ENCODE measurements at places on chromosomes 12 and 14.

DNA sequence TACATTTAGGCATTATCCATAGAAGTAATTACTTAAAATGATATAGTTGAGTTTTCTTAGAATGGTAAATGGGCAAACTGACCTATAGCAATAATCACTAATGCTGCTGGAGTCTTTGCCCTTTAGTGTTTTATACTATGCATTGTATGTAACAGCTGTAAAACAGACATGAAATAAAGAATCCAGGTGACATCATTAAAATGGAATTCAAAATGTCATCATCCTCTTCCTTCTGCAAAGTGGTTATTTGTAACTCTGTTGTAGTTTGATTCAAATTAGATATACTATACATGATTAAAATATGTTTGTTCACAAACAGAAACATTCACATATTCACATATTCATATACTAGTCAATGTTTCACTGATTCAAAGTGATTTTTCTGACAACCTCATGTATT is 598.8 kb downstream of the SLC16A7 start:
- no peak for DNase-seq

GRCh38 chr12:109105176-109105575 is 7.8 kb downstream of the UNG start:
- no peak for DNase-seq

- no peak for DNase-seq
Observed at GRCh38 chr12:948238-948637, 1.3 kb downstream of the RAD52 start.

DNA sequence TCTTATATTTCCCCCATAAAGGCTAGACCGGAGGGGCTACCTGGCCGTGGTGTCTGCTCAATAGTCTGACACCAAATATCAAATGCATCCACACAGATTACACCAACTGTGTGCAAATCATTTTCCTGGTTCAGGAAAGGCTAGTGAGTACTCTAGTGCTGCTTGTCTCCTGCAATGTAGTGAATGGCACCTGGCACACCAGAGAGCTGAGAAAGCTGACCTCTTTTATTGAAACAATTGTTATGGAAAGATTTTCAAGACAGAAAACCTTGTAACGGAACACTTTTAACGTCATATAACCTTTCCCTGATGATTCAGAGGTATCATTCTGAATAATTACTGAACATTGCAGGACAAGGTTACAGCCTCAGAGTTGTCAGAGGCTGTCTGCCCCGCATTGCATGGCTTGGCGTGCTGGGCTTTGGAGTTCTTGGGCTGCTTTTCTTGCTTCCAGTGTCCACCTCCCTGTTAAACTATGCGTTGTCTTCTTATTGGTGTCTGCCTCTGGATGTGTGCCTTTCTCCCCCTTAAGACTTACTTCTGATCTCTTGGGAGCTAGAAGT is 40.7 kb upstream of the HDAC7 start:
- no peak for DNase-seq

DNA sequence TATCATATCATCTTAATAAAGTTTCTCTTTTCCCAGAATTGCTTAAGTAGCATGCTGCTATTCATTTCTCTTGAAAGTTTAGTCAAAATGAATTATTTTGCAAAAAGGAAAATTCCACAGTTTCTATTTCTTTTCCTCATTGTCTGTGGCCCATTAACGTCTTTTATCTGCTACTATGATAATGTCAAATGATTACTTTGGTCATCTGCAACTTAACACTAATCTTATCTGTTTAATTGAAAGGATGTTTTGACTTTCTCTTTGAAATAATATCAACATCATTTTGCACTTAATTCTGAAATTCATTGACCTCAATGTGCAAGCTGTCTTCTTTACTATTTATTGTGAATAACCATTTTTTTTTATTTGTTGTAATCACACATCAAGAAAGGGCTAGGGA is 146.5 kb upstream of the SLCO1C1 start:
- no peak for DNase-seq

GRCh38 chr12:86724716-86725115 is 468.5 kb upstream of the MGAT4C start:
- no peak for DNase-seq

DNA sequence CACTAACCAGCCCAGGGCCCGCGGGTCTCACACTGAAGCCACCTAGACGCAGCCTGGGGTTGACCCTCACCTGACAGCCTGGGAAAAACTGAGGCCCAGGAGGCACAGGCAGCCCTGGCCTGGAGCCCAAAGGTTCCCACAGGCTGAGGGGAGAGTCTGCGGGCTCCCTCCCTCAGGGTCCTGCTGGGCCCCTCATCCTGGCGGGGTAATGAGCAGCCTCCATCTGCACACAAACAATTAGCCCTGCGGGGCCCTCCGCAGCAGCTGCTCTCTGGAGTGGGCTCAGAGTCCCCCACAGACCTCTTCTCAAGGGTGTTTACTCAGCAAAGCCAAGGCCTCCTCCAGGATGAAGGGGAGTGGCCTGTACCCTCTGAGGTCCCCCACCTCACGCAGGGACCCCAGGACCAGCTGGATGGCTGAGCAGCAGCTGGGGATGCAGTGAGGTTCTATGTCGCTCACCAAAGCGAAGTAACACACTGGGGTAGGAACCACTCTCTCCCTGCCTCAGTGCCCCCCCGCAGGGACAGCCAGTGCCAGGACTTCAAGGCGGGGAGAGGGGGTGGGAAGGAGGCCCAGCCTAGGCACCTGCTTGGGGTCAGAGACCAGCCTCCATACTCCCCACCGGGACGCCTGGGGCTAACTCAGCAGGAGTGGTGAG is 7.3 kb downstream of the AKT1 start:
- no peak for DNase-seq

- DNase-seq: no peak
Observed at GRCh38 chr14:73719361-73719760, 5.2 kb upstream of the PNMA1 start.
